Tibial artery (tissue), 4 donors: ENCODE measurements at places on chromosomes 7 and 10.

DNA sequence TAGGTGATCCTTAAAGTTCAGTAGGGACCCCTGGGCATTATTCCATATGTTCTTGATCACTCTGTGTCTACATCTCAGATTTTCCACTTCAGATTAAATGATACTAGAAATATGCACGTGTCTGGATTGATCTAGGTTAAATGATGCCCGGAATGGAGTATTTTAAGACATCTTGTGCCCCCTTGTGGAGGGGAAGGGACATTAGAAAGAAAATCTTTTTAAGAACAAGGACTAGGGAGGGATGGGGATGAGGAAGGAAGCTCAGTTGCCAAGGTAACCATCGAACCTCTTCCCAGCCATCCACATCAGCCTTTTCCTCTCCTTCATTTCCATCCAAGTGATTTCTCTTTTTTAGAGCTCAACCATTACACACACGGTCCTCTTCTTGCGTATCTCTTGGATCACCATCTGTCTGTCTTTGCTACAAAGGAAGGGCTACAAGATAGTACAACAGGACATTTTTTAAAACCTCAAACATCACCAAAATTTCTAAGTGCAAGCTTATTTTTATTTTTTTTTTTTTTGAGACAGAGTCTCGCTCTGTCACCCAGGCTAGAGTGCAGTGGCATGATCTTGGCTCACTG lies 40.5 kb downstream of the PRSS2 start:
- DNase-seq: no peak

- DNase-seq: no peak
These were observed 3.3 kb upstream of the STN1 start for GRCh38 chr10:103921248-103921647.

DNA sequence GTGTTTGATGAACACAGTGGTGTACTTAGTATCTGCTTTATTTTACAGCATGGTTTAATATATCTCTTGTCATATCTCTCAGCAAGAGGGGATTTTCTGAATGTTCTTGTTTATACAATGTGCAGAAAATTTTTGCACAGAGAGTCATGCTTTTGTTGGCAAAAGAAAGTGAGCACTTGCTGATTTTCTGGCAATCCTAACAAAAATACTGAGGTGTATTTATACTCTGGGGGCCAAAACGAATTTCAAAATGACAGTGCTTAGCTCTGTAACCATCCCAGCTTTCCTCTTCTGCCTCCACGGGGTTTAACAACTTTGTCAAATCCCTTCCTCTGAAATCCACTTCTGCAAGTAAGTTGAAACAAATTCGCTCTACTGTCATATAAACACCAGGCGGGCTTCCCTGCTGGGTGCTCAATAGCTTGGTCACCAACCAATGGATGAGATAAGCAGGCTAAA lies 169.2 kb downstream of the NOC3L start:
- DNase-seq: no peak

DNA sequence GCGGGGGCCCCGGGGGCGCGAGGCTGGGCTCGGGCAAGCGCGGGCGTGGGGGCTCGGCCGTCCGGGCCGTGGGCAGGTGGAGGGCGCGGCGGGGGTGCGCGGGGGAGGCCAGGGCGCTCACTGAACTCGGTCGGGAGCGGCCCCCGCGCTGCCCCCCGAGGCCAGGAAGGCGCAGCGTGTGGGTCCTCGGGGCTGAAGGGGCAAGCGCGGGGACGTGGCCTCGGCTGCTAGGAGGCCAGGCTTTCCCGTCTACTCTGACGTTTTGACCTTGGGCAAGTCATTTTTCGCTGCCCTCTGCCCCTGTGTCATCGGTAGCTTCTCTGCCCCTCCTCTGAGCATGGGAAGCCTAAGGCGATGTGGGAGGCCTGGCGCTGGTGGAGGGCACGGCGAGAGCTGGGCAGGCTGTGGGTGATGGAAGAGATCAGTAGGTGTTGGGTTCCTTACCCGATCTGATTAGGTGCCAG lies 441 bp downstream of the FBH1 start:
- DNase-seq: no peak

DNA sequence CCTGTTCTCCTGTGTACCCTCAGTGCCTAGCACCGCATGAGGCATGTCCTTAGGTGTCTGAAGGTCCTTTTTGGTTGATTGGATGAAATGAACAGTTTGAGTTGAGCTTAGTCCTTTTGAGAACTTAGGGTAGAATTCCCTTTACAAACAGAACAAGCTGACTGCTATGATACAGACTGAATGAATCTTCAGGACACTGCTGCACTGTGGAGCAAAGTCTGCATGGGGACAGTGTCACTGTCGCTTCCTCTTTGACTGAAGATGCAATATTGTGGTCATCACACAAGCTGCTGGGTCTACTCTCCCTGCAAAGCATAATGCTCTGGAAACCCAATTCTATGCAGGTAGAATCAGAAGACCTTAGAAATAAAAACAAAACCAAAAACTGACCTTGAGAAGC lies 8.6 kb upstream of the PLAU start:
- DNase-seq: no peak

GRCh38 chr7:1846331-1847065 lies 176.4 kb downstream of the ELFN1 start:
- no peak for DNase-seq

GRCh38 chr10:98340940-98341310 lies 72.9 kb upstream of the LOXL4 start:
- no peak for DNase-seq

DNA sequence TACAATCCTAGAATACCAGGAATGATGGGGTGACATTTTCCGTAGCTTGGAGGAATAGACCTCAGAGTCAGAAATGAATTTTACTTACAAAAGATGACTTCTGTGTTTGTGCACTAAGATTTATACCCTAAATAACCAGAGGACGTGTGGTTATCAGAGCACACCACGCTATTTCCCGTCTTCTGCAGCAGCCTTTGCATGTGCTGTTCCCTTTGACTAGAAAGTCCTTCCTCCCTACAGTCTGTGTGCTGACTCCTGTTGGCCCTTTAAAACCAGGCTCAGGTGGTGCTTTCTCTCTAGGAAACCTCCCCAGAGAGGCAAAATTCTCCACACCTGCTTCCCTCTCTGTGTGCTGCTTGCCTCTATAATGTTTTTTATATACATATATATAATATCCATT lies 73.3 kb upstream of the SMNDC1 start:
- DNase-seq: no peak

DNA sequence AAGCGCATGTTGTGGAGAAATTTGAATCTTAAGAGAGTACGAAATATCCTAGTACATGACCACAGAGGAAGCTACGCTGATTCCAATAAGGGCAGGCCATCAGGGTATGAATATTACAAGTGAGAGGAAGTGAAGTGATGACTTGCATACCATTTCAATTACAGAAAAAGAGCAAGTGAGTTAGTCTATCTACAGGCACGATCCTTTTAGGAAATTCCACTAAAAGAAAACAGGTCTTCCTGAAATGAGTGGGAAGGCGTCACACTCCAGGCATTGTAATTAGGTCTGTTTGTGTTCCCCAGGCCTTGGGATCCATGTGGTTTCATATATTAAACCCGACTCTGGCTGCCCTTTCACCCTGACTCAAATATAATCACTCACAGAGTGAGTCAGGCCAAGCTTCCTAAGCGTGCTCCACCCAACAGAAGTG lies 152.5 kb downstream of the SEMA3A start:
- DNase-seq: no peak

DNA sequence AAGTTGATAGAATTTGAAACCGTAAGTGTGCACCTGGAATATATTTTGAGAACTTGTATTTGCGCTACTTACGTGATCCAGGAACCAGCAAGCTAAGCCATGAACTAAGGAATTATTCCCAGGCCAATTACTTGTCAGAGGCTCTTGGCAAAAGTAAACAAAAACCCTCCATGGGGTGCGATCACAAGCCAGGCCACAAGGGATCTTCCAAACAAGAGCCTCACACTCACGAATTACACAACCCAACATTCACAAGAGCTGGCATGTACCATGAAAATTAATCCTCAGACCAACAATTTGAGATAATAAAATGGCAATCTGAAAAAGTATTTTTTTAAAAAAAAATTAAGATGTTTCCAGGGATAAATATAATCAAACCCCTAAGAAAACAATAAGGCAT lies 467.0 kb upstream of the AKR1E2 start:
- peak; percentile 33 for DNase-seq

DNA sequence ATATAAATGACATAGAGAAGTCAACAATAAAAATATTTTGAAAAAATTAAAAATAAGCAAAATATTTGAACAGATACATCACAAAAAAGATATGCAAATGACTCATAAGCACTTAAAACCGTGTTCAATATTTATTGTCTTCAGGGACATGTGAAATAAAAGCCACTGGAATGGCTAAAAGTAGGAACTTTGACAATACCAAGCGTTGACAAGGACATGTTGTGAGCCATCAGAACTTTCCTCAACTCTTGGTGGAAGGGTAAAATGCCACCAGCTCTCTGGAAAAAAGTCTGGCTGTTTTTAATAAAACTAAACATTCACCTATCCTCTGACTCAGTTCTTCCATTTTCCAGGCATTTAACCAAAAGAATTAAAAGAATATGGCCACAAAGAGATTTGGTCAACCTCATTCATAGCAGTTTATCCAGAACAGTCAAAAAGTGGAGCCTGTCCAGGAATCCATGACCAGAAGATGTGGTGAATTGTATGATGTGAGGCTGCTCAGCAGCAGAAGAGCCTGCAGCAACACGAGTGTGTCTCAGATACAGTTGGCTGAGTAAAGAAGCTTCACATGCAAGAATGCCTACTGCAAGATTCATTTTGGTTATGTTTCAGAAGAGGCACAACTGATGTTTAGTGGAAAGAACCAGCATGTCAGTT lies 7.1 kb upstream of the KLF6 start:
- no peak for DNase-seq

DNA sequence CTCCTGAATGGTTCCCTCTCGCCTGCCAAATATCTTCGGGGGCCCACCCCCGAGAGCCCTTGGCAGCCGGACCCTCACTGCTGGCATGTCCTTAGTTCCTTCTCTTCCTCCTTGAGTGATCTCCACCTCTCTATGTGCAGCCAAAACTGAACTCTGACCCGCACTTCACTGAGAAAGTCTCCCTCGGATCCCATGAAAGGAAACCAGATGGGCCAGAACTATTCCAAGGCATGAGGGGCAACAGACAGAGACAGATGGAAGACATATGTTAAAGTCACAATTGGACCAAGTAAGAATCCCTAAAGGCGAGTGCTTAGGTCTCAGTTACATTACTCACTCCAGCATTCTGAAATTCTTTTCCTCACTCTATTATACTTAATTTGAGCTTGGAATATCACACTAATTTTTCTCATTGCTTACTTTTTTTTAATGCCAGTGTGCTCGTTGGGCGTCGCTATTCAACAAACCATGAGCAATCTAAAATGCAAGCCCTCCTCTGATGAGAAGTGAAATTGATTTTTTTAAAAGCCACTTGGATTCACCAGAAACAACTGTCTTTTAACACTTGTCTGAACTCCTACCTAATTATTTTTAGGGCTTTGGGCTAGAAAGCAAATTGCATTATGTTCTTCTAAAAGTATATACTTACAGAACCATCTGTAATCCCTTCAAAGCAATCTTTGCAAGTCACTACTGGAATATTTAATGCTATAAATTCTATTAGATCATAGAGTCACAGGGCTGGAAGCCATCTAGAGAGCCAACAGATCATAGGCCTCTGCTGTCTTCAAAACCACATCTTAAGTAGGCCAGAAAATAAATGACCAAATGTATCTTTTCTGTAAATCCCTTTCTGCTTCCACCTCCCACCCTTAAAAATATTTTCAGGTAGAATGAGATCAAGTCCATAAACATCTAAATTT lies 43.3 kb upstream of the EZH2 start:
- no peak for DNase-seq

GRCh38 chr7:1501487-1502270 lies 2.5 kb downstream of the INTS1 start:
- no peak for DNase-seq

- no peak for DNase-seq
These were observed 6.2 kb upstream of the PIK3CG start for GRCh38 chr7:106858618-106859532.

DNA sequence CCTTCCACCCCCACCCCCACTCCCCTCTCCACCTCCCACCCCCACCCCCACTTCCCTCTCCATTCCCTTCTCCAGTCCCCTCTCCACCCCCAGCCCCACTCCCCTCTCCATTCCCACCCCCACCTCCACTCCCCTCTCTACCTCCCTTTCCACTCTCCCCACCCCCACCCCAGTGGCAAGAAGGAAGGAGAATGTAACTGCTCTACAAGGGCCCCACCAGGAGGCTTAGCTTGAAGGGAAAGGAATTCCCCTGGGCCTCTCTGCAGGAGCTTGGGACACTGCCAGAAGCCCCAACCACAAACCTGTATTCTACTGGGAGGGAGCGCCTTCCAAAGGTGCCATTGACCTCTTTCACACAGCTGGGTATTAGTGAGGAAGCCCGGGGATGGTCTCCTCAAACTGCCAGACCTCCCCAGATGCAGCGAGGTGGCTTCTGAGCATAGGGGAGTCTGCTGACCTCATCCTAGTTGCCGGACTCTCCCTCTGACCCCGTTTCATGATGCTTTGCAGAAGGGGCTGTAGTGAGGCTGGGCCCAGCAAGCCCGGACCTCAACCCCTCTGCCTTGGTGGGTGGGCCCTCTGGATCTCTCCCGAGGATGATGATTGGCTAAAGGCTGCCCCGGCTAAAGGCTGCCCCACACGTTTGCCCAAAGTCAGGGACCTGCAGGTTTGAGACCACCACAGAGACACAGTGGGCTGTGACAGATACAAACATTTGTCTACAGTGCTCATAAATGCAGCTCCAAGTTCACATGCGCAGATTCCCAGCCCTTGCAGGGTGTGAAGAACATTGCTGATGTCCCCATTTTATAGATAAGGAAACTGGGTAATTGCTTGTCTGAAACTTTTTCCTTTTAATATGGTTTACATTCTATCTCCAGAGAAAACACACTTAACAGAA lies 2.9 kb downstream of the DEPP1 start:
- DNase-seq: peak; percentile 89

- DNase-seq: no peak
These were observed 40.8 kb downstream of the RBM33 start for GRCh38 chr7:155685070-155685790.

DNA sequence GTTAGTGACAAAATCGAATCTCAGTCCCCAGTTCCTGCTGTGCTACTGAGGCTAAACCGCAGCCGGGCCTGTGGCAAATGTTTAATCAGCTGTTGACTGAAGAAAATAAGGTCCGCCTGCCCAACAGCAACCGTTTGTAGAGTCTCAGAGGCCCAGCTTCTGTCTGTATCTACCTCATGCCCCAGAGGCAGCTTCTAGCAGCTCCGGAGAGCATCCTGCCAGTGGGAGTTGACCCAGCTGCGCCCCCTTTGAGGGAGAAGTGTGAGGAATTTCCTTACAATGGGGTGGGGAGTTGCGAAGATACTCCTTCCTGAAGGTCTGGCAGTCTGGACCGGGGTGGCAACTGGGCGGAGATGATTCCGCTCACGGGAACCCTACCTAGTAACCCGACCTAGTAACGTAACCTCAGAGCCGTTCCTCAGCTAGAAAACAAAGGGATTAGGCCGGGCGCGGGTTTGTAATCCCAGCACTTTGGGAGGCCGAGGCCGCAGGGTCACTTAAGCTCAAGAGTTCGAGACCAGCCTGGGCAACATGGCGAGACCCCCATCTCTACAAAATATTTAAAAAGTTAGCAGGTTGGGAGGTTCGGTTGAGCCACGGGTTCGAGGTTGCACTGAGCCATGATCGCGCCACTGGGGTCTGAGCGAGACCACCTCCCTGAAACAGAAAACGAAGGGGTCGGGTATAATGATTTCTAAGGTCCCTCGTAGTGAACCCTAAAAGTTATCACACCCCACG lies 846 bp upstream of the ZNF775 start:
- no peak for DNase-seq
